ENCODE measurements at places on chromosomes 11 and 22.
A peak's percentile ranks its signal among the peaks of the same experiment; 100 is the strongest.

DNA sequence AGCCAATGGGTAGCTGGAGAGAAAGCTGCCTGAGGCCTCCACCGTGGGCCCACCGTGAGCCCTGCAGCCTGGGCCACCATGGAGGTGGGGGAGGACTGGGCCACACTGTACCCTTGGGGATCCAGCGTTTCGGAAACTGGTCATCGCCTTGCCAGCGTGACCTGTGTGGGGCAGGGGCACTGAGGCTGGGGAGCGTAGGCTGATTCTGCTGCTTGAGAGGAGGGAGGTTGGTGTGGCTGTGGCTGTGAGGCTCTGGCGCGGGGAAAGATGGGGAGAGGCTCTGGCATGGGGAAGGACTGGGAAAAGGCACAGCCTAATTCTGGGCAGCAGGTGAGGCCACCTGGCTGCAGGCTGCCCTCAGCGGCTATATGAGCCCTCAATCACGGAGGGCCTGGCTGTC, 12.6 kb upstream of the TTLL12 start:
- DNase-seq = no peak

- DNase-seq = no peak
Measured at GRCh38 chr11:42870480-42870879, 441.3 kb upstream of the API5 start.

- peak; percentile 58 for DNase-seq
Measured at GRCh38 chr22:37260901-37261336, 16.9 kb upstream of the RAC2 start.

- no peak for DNase-seq
Measured at GRCh38 chr11:116913000-116913399, 75.6 kb upstream of the APOA1 start.

- no peak for DNase-seq
Measured at GRCh38 chr11:10514202-10514601, 26.8 kb downstream of the RNF141 start.

DNA sequence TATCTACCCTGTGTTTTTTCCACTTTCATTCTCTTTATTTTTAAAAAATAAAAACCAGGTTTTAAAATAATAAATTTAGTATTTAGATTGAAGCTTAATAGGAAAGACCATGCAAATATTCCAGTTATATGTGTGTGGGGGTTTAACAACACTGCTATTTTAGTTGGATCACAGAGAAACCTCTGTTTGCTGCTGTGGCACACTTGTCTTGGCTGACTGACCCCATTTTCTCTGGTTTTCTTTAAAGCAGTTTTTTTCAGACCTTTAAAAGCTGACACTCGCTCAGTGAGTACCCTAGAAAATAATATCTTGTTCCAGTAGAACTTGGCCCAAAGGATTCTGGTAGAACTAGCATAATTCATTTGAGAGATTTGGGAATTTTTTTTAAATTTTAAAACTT, 31.6 kb downstream of the ACER3 start:
- no peak for DNase-seq

- DNase-seq = no peak
Measured at GRCh38 chr22:47628477-47629272, 866.2 kb downstream of the TBC1D22A start.

- DNase-seq = no peak
Measured at GRCh38 chr11:1931341-1932104, 12.0 kb downstream of the TNNT3 start.

DNA sequence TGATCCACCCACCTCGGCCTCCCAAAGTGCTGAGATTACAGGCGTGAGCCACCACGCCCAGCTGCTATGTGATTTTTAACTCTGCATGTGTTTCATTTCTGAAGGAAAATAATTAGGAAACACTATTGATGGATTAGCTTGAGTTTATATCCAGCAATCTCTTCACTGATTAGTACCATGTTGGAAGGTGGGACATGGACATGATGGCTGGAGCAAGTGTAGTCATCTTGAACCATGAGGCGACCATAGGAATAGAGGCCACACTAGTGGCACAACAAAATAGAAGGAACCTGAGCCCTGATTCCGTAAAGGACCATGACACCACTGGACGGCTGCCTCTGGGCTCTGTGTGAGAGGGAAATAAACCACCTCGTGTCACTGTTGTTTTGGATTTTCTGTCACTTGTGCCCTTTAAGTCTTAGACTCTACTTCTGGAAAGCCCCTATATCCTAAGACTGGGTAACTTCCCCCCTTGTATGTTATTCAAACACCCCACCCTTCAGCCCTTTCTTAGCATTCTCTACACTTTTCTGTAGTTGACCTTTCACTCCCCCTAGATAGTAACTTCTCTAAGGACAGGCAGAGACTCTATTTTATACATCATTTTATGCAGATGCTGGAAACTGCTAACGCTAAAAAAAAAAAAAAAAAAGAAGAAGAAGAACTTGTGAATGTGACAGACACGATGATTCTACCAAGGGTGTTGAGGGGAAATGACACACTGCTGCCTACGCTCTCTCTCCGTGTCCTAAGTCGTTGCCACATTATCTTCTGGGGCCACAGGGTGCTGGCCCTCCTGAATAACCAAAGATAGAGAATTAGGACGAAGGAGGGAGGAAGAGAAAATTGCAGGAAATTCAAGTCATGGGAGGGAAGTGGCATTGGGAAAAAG, 2.7 kb upstream of the VPS37C start:
- no peak for DNase-seq

DNA sequence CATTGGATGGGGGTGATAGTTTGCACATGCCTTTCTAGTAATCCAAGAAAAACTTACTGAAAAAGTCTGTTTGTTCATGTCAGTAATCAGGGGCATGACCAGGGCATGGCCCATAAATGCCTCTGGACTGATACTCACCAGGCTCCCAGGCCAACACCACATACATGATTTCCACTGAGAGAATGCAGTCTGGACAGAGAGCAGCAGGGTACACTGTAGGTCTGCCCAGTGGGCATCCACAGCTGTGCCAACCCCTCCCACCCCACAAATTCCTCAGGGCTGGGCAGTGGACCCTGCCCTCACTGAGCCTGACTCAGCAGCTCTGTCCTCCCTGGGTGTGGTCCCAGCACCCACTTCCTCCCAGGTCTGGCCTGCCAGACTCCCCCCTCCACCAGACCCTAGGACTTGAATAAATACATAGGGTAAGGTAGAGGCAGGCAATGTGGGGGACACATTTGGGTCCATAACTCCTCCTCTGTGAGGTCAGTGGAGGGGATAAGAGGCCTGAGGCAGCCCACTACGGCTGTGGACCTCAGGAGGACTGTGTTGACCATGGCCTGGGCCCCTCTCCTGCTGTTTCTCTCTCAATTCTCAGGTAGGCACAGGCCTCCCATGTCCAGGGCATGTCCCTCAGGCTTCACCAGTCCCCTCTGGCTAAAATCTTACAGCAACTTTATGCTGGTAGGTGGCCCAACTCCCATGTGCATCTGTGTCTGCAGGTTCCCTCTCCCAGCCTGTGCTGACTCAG, 92.2 kb upstream of the TOP3B start:
- DNase-seq = no peak

DNA sequence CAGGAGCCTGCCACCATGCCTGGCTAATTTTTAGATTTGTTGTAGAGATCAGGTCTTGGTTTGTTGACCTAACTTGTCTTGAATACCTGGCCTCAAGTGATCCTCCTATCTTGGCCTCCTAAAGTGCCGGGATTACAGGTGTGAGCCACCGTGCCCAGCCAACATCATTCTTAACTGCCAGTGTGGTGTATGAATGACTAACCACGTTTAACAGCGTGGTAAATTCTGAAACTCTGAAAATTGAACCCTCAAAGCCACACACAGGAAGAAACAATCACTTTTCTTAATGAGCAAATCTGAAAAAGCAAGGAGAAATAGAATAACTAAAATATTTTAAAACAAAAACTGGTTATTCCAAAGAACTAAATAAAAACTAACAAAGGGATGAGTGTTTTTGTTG, 7.4 kb downstream of the TMEM9B start:
- no peak for DNase-seq

GRCh38 chr11:9817191-9817590, 153.3 kb downstream of the SWAP70 start:
- DNase-seq = no peak

- DNase-seq = no peak
Measured at GRCh38 chr11:83549984-83550667, 264.0 kb upstream of the CCDC90B start.

DNA sequence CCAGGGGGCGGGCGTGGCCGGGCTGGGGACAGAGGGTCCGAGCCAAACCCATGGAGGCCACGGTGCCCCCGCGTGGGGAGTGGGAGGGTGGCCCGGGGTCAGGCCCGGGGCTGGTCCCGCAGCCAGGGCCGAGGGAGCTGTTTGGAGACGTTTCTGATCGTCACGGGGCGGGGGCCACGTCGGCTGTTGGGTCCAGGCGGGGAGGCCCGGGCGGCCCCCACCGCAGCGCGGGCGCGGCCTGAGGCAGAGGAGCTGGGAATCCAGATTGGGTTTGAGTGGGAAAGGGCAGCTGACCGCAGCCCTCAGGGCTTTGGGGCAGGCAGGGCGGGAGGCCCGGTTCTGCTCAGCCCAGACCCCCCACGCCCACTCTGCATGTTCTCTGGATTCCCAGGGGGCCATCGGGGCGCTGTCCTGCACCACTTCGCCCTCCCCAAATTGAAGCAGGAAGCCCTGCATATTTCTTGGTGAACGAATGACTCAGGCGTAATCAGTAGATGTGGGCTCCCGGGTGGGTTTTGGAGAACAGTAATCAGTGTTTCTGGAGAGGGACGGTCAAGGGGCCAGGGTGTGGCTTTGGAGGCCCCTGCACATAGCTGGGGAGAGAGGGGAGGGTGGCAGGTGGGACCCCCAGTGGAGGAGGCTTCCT, 583 bp downstream of the MRPL23 start:
- DNase-seq = no peak

GRCh38 chr22:26585104-26585790, 4.7 kb downstream of the TPST2 start:
- peak; percentile 47 for DNase-seq

DNA sequence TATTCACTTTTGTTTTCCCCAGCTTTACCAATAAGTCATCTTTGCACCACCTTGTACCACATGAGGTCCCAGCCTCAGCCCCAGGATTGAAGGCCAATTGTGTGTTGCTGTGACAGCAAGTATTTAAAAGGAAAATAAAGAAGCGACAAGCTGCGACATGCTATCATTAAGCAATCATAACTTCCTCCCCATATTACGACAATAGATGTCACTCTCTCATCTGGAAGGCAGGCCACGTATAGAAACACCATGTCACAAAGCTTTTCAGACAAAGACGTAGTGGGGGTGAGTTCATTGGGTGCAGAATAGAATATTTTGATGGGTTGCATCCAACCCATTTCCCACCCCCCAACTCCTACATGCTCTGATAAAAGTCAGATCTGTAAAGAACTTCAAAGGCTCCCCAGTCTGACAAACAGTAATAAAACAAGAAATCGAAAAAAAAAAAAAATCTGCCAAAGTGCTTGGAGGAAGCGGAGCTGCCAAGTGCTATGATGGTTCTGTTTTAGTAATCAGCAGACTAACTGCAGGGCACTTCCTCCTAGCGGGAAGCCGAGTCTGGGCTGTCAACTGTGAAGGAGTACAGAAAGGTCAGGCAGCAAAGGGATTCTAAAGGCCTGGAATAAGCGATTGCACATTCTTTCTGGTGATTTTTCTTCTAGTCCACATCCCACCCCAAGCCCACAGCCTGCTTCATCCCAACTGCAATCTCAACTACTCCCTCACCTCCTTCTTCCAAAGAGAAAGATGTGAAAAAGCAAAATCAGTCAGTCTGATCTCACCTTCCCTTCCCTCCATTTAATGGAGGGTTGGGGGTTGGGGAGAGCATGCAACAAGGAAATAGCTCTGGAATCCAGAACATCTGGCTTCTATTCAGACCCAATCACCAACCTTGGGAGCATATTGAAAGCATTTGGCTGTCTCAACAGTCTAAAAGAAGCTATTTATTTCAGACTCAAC, 131.4 kb upstream of the UBASH3B start:
- DNase-seq = peak; percentile 17

DNA sequence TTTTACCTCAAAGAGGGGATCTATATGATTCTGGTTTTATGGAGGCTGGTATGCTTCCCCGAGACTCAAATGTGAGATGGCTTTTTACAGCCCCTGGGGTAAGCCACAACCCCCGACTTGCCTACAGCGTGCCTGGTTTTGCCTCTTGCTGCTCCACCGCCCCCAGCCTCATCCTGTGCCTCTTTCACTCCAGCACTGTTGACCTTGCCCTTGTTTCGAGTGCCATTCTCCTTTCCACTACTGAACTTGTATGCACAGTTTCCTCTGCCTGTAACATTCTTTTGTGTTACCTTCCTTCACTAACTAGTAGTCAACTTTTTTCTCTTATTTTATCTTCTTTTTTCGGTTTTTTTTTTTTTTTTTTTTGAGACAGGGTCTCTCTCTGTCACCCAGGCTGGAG, 219.0 kb upstream of the ZBED5 start:
- no peak for DNase-seq

GRCh38 chr22:23187871-23188700, 7.8 kb downstream of the BCR start:
- DNase-seq = no peak

- DNase-seq = no peak
Measured at GRCh38 chr11:77081976-77082836, 15.4 kb downstream of the CAPN5 start.

- DNase-seq = no peak
Measured at GRCh38 chr11:106848526-106848925, 169.8 kb downstream of the GUCY1A2 start.

GRCh38 chr11:77055101-77055561, 11.6 kb upstream of the CAPN5 start:
- DNase-seq = peak; percentile 20

DNA sequence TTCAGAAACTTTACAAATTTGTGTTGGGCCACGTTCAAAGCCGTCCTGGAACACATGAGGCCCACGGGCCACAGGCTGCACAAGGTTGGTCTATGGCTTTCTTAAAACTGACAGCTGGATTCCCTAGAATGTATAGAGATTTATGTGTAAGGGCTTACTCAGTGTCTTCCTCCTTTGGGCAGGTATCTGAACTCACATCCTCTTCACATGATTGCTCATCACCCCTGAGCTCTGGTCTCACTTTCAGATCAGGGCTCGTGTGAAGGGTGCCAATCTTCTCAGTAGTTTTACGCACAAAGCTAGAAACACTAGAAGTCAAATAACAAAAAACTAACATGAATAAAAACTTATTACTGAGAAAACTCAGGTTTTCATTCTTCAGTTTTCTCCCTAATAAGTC, 27.1 kb downstream of the HPS5 start:
- DNase-seq = no peak
